NCI-H510A treated with DMSO at 0.1 percent for 48 hours (cell line): ENCODE measurements at places on chromosomes 2 and 18.

DNA sequence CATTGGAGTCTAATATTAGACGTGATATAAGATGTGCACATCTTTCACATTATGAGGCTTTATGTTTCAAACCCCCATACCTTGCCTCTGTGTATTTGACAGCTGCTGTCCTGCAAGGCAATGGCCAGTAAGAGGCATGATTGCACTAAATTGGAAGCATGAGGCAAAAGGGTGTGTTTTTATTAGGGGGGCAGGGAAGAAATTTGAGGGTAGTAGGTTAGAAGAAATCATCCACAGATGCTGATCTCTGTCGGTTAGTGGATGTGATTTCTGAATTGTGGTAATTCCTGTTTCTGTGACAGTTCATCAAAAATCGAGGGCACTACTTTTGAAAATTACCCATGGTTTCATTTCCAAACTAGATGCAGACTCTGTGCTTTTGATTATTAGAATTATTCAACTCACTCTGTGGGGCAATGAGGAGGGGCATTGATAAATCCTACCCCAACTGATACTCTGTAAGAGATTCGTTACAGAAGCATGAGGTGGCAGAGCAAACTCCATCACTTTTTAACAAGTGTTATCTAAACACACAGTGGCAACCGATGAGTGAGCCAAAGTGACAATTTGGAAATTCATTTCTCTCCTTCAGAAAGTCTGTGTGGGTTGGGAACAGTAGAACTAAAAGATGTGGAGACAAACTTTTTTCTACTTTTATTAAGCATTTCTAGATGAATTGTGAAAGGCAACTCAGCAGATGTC, 453.0 kb downstream of the ARHGAP15 start:
- no peak for DNase-seq

GRCh38 chr2:8327371-8328100, 354.3 kb upstream of the ID2 start:
- DNase-seq = no peak

- no peak for DNase-seq
Measured at GRCh38 chr2:216879727-216880508, 20.1 kb upstream of the TNP1 start.

GRCh38 chr18:35592298-35592697, 10.8 kb downstream of the GALNT1 start:
- DNase-seq = no peak

DNA sequence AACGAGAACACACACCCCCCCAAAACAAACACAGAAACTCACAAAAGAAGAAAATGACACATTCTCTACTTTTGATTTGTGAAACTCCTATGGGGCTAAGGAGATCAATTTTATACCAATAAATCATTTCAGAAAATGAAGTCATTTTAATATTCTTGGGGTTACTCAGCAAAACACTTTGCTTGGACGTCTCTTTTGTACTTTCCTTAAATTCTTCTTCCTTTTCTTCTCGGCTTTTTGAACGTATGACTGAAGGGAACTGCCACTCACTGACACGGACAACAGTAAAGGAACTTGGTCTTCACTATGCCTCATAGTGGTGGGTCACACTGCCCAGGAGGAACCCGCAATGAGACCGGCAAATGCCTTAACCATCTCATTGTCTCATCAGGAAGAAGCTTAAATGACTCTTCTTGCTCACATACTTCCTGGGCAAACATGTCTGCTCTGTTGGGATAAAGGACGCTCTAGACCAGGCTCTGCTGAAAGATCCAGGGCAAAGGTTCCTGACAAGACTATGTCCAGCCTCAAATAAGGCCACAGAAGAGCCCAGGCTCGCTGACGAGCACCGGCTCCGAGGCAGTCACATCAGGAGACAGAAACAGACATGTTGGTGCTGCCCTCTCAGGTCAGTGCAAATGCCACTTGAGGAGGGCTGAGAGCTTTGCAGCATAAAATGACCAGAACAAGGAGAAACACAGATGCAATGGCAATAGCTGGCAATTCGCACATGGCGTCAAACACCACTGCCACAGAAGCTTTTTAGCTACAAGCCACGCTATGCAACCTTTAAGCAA, 205.5 kb downstream of the TGIF1 start:
- DNase-seq = no peak

- no peak for DNase-seq
Measured at GRCh38 chr2:62265106-62265505, 69.2 kb downstream of the B3GNT2 start.
